A549 treated with GW870086 at 1 μM for 4 hours (cell line): ENCODE measurements at places on chromosomes 3 and 15. TPM values are rescaled to one million over a fixed set of nuclear protein-coding genes. Genes with fewer than 3 reads are reported as not detected.

Gene PROS1
- 11.9 to 14.6 TPM (median 12.7 TPM) in 5 replicates for total RNA-seq

Gene CYP1A1
- 1.1 to 2.3 TPM (median 1.7 TPM) in 5 replicates for total RNA-seq

Gene NAA80
- 6.2 to 8.9 TPM (median 6.5 TPM) in 5 replicates for total RNA-seq

Gene HRG
- total RNA-seq: not detected in 5 replicates

Gene ADAMTSL3
- 0.19 to 0.58 TPM (median 0.29 TPM) in 5 replicates for total RNA-seq

Gene SLC28A1
- total RNA-seq: not detected in 5 replicates

Gene PATL2
- total RNA-seq: 0.10 to 0.24 TPM (median 0.13 TPM) in 4 of 5 replicates, not detected in the other

Gene CLRN1
- total RNA-seq: not detected in 5 replicates
